ENCODE measurements at places on chromosomes 4 and X.

DNA sequence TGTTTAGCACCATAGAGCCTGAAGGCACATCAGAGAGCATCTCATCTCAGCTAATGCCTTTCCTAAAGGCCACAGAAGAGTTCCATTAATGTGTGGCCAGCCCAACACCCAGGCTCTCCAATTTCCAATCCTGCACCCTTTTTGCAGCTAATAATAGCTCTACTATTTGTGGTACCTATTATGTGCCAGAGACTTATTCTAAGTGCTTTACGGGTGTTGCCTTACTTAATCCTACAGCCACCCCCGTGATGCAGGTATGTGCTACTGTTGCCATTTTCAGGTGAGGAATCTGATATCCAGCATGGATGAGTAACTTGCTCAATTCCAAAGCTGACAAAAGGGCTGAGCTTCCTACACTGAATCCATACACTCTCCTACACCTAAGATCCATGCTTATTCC lies 217.6 kb upstream of the GALNT7 start:
- no peak for DNase-seq

DNA sequence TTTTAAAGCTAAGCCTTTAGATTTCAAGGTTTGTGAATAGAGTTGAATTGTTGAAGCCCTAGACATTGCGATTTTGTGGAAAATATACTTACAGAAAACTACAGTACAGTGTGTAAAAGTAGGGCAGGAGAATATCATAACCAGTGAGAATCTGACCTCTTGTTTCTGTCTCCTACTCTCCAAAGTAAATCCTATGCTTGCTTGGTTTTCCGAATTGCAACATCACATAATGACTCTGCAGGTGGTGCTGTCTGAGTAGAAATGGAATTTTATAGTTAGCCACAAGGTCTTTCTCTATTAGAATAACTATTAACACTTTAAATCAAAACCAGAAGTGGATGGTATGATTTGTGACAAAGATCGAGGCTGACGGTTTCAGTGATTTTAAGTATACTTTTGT lies 505.6 kb downstream of the RAPGEF2 start:
- no peak for DNase-seq

DNA sequence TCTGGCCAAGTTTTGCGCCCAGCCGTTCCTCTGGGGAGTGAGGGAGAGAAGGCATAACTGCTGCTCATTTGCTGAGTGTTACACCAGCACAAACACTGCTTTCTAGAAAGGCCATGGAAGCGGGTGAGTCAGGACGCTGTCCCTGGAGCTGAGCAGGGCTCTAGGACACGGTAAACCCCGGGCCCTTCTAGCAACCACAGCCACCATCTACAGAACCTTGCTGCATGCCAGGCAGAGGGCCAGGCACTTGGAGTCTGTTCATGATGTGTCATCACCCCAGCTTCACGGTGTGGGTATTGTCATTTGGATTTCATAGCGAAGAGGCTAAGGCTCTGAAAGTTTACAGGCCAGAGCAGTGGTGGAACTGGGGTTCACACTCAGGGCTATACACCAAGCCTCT lies 31.8 kb upstream of the C4orf50 start:
- no peak for DNase-seq

- no peak for DNase-seq
Observed at GRCh38 chrX:69149466-69150280, 15.6 kb downstream of the PJA1 start.

DNA sequence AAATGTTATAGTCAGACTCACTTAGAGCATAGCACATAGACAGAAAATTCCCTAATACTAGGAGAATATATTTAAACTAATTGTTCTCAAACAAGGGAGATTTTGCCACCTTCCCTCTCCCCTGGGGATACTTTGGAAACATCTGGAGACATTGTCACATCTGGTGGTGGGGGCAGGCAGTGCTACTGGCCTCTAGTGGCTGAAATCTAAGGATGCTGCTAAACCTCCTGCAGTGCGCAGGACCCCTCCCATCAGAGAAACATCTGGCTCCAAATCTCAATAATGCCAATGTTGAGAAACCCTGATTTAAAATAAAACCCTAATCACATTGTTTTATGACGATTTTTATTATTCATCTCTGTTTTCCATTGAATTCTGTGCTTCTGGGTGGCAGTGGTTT lies 244.9 kb downstream of the FRMPD4 start:
- no peak for DNase-seq

Measured in kidney (tissue), 22 donors.